Activated T-helper 1 cell treated with anti-CD3 and anti-CD28 coated beads, Interleukin-12 subunit alpha, Interleukin-12 subunit beta, Interleukin-2, Interleukin-4 antibody, amounts not matched to agents 30 ng/mL and 10 ng/mL and 1 ng/mL, durations not matched to agents 14 hours and 24 hours and 36 hours (primary cell): ENCODE measurements at places on chromosomes 6 and 20. TPM values are rescaled to one million over a fixed set of nuclear protein-coding genes. Genes with fewer than 3 reads are reported as not detected.

GRCh38 chr6:24923885-24924401, 11.8 kb downstream of the RIPOR2 start:
- DNase-seq = no peak

DNA sequence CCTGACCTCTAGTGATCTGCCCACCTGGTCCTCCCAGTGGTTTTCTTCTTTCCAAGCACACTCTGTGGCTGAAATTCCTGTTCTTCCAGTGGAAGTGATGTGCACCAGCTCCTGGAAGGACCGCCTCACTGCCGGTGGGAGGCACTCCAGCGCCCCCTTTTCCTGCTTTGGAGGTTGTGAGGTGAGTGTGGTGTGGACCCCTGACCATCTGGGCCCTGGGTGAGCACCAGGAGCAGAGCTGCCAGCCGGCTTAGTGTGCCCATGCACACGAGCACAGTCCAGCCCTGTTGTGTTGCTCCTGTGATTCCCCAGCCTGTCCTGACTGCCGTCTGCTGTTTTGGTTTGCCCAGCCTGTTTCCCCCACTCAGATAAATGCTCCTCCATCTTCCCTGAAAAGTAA, 134.6 kb downstream of the FNDC1 start:
- DNase-seq = no peak

DNA sequence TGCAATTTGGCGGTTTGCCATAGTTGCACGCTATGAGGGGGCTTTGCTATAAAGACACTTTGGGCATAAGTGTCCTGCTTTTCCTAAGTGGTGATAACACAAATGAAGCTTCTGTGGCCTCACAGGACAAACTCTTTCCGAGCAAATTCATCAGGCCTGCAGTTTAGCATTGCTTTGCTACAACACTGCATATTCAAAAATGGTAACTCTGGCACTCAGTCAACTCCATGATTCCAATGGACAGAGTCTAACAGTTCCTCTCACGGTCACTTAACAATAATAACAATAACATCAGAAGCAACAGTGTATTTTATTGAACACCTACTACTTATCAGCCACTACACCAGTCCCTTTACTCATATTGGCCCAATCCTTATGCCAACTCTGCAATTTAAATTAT, 222.5 kb downstream of the FRK start:
- DNase-seq = no peak

DNA sequence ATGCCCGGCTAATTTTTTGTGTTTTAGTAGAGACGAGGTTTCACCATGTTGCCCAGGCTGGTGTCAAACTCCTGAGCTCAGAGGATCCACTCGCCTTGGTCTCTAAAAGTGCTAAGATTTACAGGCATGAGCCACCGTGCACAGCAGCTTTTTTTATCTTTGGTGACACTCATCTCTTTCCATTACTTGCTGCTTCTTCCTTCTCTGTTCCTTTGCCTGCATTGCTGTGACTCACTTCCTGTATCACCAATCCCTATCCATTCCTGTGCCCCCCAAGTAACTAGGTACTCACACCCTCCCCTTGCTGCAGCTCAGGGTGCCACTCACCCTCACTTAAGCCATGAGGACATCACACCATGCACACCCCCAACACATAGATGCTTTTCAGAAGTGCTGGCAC, 24.6 kb downstream of the KHDC1L start:
- no peak for DNase-seq

DNA sequence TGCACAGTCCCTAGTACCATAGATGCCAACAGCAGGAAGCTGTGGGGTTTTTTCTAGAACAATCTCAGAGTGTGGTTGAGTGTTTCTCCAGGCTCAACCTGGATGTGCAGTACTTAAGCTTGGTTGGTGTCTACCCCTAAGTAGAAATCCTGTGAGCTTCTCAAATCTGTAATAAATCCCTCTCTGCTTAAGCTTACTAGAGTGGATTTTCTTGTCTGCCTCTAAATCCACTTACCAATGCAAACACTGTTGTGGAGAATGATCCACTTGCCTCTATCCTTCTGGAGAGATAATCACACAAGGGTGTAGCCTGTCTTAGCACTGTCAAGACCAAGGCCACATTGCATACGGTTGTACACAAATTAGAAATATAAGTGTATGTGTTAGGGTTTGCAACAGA, 43.3 kb upstream of the CLIC5 start:
- no peak for DNase-seq

DNA sequence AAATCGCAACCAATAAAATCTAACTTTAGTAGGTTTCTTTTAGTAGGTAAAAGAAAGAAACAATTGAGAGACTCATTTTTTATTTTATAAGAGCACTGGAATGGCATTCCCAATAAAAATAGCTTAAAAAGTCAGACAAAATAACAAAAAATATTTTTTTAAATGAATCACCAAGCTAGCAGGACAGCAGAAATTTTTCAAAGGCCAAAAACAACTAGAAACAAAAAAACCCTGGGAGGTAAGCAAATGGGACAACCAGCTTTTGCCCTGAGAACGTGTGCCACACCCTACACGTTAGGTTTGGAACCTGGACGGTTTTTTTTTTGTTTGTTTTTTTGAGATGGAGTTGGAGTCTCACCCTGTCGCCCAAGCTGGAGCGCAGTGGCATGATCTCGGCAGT, 19.6 kb downstream of the GPLD1 start:
- no peak for DNase-seq

DNA sequence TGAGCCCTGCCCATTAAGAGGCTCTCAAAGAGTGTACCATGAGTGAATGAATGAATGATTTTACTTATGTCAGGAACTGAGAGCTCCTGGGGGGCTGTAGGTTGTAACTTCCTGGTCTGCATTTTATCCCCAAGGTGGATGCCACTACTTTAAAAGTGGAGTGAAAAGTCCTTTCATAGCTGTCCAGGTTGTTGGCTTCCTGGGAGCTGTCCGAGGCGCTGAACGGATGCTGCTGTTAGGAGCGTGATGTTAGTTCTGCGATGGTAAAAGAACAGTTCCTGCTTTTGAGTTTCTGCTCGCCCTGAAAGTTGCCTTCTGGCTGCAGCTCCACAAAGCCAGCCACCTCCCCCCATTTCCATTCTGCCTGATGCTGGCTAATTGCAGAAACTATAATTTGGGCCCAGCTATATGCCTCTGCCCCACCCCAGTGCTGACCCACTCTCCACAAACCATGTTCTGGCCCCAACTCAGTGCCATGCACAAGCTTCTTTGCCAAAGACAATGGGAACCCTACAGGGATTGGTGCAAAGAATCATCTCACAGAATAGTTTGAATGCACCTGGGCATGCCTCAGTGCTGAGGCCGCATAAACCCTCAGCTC, 330.9 kb upstream of the CDH4 start:
- DNase-seq = no peak

DNA sequence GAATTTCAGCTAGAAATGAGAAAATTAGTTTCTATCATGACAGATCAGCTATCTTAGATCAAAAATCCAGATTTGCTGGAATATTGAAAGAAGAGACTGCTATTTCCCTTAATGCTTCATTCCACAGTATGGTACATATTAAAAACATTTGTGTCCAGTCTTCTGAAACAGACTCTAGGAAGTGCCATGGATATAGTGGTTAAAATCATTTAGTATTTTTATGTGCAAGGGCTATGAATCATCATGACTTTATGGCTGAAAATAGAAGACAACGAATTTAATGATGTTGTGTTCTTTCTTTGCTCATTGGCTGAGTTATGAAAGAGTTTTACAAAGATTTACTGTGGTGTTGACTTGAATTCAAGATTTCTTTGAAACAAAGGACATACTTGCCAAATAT, 146.6 kb downstream of the ANKRD60 start:
- no peak for DNase-seq

DNA sequence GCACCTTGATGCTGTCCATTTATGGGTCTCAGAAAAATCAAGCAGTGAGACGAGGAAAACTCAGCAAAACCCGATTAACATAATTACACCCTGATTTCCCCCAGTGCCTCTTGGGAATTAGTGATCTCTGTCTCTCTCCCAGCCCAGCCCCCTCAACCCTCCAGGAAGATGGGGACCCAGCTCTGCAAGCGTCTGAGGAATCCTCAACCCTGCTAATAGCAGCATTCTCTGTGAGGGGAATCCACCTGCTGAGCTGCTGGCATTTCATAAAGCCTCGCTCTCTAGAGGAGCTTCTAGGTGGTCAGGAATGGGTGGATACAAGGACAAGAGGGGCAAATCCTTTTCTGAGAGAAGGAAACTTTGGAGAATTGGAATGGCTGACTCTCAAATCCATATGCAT, 13.9 kb downstream of the NR2E1 start:
- DNase-seq = no peak

DNA sequence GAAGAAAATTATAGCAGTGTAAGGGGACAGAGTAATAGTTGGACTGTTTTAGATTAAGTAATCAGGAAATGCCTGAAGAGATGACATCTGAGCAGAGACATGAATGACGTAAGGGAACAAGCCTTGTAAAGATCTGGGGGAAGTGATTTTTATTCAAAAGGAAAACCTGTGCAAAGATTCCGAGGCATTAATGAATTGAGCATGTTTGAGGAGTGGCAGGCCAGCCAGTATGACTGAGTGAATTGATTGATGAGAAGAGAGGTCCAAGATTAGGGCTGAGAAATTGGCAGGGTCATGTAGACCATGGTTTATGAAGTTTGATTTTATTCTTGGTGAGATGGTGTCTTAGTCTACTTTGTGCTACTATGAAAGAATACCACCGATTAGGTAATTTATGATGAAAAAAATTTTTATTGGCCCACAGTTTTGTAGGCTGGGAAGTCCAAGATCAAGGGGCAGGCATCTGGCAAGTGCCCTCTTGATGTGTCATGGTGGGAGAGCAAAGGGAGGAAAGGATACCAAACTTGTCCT, 95.1 kb downstream of the LIN28B start:
- DNase-seq = no peak

GRCh38 chr6:4403828-4404227, 268.5 kb upstream of the ECI2 start:
- DNase-seq = no peak

DNA sequence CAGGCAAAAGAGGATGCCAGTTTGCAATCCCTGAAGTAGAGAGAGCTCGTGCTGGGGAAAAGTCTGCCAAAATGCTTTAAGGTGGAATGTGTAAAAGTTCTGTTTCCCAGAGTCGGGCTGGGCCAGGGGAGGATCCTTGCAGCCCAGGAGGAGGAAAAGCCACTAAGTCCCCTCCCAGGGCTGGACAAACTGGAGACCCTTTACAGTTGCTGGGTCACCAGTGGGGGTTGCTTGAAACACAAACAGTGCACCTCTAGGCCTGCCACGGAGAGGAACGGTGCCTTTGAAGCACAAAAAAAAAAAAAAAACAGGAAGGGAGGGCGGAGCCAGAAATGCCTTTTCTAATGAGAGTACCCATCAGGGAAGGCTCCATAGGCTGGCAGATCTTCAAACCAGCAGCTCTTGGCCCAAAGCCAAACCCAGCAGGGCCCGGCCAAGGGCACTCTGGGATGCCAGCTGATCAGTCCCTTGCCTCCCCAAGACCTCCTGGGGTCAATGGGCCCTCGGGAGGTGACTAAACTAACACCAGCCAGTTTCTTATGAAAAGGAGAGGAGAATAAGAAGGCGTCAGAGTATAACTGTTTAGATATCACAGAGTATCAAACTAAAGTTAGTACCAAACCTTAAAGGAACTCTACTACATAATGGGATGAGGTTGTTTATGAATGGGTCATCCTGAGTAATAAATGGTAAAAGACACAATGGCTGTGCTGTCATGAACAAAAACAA, 23.7 kb downstream of the HLA-A start:
- peak; percentile 48 for DNase-seq

DNA sequence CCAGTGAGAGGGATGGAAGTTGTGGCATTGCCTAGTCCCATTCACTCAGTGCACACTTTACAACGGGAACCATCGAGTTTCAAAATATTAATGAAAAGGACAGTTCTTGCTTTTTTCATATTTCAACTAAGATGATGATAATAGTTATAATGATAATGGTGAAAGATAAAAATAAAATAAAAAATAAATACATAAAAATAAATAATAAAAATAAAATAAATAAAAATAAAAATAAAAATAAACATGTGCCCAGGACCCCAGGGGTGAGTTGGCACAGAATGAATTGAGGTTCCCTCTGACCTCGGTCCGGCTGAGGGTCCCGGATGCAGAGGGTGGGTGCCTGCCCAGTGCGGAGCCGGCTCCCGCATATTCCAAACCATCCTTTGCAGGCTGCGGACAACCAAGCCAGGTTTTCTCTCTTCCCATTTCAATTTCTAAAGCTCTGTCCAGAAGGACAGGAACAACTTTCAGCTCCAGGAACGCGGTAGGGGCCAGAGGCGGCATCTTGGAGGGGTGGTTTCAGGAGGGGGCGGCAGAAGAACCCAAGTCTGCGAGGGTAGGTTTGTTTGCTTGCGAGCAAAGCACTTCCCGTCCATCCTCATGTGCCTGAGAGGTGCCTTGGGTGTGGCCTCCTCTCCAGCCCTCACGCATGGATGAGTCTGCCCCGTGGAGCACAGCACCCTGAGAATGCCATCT, 236.8 kb downstream of the DLL1 start:
- DNase-seq = no peak

- no peak for DNase-seq
Measured at GRCh38 chr6:155980014-155980767, 524.6 kb upstream of the NOX3 start.

DNA sequence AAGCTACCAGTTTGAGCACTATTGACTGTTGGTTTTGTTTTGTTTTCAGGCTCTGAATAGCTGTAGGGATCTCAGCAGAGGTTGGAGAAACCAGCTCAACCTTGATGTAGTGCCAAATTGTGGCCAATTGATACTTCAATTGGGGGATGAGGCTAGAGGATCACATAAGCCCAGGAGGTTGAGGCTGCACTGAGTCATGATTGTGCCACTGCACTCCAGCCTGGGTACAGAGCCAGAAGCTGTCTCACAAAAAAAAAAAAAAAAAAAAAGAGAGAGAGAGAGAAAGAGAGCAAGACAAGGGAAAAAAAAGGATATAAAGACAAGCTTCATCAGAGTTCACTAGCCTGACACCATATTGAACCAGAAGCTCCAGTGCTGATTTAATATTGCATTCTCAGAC, 702.1 kb downstream of the FRK start:
- no peak for DNase-seq

GRCh38 chr6:113095841-113096240, 748.7 kb downstream of the RFPL4B start:
- DNase-seq = no peak

ADAM33 gene
- not detected in 2 replicates for total RNA-seq

GHRH gene
- not detected in 2 replicates for total RNA-seq

TIAM2 gene
- 90.4 and 95.6 TPM in 2 replicates for total RNA-seq

MYO6 gene
- 0.37 and 0.83 TPM in 2 replicates for total RNA-seq

HLA-DRA gene
- total RNA-seq = 39.3 and 40.1 TPM in 2 replicates

CYP24A1 gene
- total RNA-seq = not detected in 2 replicates

CCM2L gene
- not detected in 2 replicates for total RNA-seq

NOTCH4 gene
- total RNA-seq = 0.66 and 0.73 TPM in 2 replicates

DEFB124 gene
- total RNA-seq = not detected in 2 replicates
